Inflammatory macrophage treated with lipopolysaccharide for 1 hour (primary cell): ENCODE measurements at places on chromosomes 6 and 20.
A peak's percentile ranks its signal among the peaks of the same experiment; 100 is the strongest.

GRCh38 chr6:16669227-16669626 lies 92.0 kb downstream of the ATXN1 start:
- peak; percentile 47 for DNase-seq

DNA sequence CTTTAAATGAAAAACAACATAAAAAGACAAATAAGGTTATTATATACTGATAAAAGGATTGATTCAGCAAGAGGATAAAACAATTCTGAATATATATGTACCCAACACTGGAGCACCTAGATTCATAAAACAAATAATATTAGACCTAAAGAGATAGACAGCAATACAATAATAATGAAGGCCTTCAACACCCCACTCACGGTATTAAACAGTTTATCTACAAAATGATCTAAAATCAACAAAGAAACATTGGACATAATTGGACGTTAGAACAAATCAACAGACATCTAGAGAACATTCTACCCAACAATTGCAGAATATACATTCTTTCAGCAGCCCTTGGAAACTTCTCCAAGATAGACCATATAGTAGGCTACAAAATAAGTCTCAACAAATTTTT lies 24.1 kb downstream of the TREM1 start:
- no peak for DNase-seq

- DNase-seq, result no peak
Observed at GRCh38 chr20:50724112-50724725, 7.2 kb upstream of the PARD6B start.

- DNase-seq, result no peak
Observed at GRCh38 chr6:169975286-169975685, 223.9 kb downstream of the ERMARD start.

DNA sequence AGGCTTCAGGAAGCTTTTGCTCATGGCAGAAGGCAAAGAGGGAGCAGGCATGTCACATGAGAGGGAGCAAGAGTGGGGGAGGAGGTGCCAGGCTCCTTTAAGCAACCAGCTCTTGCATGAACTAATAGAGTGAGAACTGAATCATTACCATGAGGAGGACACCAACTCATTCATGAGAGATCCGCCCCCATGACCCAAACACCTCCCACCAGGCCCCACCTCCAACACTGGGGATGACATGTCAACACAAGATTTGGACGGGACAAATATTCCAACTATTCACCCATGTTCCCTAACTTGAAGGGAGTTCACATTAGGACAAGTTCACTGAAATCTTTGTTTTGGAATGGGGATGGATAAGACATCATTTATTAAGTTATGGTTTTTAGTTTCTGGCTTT lies 155.2 kb upstream of the ESR1 start:
- DNase-seq, result peak; percentile 10

DNA sequence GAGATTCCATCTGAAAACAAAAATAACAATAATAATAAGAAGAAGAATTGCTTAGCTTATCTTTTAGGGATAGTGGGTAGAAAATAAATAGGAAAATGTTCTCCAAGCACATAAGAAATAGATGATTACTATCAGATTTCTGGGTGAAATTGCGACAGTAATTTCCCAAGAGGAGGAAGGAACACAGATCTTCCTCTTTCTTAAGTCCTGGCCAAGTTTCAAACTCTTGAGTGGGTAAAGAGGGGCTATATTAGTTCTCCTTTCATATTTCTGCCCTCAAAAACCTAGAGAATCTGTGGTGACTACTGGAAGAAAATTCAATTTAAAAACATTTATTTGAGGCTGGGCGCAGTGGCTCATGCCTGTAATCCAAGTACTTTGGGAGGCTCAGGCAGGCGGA lies 63.7 kb downstream of the PHACTR2 start:
- DNase-seq, result peak; percentile 84

GRCh38 chr6:18388942-18389341 lies 1.8 kb downstream of the RNF144B start:
- DNase-seq, result peak; percentile 43

GRCh38 chr6:30810813-30811339 lies 66.5 kb upstream of the IER3 start:
- no peak for DNase-seq

DNA sequence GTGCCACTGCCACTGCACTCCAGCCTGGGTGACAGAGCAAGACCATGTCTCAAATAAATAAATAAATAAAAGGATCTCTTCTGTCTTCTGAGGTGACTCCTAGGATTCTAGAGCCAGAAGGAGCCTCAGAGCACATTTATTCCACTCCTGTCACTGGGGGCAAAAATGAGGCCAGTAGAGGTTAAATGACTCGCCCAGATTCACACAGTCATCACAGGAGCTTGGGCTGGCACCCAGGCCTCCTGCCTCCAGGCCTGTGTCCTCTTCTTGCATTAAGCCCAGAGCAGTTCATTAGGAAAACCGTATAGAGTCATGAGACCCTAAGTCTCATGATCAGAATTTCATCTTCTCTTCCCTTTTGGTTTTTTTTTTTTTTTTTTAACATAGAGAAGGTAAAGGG lies 243.3 kb downstream of the NRN1 start:
- DNase-seq, result no peak

DNA sequence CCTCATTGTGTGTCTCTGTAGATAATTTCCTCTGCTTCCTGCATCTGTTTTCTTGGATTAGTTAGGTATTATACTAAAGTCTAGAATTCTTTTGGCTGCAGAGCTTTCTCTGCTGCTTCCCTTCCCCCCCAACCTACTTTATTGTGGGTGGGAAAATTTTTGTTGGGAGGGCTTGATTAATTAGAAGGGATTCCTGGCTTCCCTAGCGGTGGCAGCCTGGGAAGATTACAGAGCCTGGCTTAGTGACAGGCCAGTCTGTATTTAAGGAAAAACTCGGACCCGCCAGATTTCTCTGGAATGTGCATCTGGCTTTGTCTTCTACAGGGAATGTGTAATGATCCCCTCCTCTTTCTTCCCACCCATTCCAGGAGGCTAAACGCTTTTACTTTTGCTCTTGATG lies 31.2 kb downstream of the SLX4IP start:
- no peak for DNase-seq

GRCh38 chr6:36501686-36502085 lies 45.6 kb downstream of the STK38 start:
- DNase-seq, result no peak

DNA sequence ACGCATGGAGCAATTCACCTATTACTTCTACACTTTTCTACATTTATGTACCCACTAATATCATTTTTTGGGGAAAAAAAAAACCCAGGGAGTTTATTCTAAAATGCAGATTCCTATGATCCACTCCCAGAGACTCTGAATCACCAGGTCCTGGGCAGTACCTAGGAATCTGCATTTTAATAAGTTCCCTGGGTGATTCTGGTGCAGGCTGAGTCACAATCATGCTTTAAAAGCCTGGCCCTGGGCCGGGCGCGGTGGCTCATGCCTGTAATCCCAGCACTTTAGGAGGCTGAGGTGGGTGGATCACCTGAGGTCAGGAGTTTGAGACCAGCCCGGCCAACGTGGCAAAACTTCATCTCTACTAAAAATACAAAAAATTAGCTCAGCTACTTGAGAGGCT lies 43.3 kb upstream of the MLN start:
- no peak for DNase-seq

GRCh38 chr6:113818578-113818977 lies 38.6 kb upstream of the MARCKS start:
- DNase-seq, result peak; percentile 62

DNA sequence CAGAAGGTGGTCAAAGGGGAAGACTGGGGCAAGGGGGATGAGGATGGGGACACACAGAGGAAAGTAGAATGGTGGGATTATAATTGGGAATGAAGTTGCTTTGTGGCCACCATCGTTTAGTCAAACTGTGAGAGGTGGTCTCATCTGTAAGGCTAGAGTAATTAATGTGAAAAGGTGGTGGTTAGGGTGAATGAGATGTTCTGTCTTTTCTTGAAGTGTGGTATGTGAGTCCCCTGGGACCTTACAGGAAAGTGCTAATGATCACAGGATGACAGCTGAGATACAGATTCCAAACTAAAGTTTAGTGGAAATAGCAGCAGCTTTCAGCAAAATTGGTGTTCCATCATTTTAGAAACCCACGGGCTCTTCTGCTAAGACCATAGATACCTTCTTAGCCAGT lies 10.7 kb downstream of the ZFAND3 start:
- DNase-seq, result no peak

DNA sequence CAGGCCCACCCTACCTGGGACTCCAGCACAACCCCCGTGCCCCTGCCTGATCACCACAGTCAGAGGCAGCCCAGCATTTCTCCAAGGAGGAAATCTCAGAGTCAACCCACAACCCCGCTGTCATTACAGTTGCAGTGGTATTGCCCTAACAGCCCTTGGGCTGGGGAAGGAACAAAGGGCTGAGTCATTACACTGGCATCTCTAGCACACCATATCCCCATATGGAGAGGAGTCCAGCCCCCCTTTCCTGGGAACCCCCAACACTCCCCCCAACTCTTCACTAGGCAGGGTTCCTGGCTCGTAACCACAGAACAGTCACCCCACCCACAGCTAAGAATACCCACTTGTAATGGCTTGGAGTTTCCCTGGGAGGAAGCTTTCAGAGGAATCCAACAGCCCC lies 149.4 kb upstream of the OGFRL1 start:
- peak; percentile 80 for DNase-seq

DNA sequence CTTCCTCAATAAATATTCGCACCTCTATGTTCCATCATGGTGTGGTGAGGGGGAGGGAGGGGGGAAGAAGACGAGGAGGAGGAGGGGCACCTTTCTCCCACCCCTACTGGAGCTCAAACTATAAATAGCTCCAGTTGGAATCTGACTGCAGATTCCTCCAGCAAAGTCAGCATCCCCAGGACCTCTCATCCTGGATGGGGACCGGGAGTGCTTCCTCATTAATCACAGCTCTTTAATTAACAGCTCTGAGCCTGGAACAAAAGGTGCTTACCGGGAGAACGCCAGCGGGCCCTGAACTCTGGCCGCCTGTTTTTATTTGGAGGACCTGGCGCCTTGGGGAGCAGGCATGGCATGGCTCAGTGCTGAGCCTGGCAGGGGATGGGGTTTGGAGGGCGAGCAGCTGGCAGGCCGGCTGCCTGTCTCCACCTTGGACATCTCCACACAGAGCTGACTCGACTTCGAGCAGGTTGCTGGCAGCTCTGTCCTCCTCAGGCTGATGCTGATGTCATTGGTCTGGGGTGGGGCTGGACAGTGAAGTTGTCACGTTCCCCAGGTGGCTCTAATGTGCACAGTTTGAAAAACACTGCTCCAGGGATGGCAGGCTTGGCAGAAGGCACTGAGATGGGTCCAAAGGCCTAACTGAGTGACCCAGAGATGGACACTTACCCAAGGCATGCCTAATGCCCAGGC lies 180.4 kb downstream of the DHX35 start:
- no peak for DNase-seq

GRCh38 chr6:97021194-97021593 lies 96.7 kb downstream of the KLHL32 start:
- no peak for DNase-seq

GRCh38 chr6:56727097-56727850 lies 84.6 kb upstream of the DST start:
- no peak for DNase-seq

DNA sequence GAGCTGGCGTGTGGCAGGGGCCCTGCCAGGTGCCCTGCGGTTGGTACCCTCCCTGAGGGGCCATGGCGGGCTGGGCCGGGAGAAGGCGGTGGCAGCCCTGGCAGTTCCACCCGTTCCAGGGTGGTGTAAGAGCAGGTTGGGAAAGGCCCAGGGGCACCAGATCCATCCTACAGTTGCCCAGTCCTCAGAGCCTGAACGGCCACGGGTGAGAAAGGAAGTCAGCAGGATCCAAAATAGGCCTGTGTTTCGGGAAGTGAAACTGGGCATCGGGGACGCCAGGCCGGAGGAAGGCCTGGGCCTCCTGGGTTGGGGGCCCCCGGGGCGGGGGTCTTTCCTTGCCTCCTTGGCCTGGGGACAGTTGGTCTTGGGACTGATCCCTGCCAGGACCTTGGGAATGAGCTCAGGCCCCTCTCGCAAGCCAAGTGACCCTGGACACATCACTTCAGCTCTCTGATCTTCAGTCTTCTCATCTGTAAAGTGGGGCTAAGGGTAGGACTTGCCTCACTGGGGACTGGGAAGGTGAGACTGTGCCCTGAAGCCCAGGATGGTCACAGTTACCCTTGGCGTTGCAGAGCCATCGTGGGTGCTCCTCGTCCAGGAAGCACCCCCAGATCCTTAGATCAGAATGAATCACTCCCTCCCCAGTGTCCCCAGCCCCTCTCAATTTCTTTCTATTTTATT lies 18.1 kb upstream of the NOL4L start:
- peak; percentile 90 for DNase-seq

DNA sequence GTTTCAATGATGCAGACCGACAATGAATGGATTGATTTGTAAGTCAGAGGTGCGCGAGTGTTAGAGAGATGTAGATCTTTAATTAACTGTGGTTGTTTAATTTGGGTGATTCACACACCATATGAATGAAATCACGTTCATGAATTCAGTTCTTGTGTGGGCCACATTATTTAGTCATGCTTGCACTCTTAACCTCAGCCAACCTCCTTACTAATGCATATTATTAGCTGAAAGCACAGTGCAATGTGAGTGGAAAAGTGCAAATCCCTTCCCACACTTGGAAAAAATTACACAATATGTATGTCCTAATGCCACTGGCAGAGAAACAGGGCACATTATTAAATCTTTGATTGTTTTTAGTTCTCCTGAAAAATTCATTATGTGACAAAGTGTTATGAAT lies 512.5 kb downstream of the BCKDHB start:
- no peak for DNase-seq

- DNase-seq, result no peak
Observed at GRCh38 chr20:42260184-42260583, 642.0 kb upstream of the CHD6 start.

DNA sequence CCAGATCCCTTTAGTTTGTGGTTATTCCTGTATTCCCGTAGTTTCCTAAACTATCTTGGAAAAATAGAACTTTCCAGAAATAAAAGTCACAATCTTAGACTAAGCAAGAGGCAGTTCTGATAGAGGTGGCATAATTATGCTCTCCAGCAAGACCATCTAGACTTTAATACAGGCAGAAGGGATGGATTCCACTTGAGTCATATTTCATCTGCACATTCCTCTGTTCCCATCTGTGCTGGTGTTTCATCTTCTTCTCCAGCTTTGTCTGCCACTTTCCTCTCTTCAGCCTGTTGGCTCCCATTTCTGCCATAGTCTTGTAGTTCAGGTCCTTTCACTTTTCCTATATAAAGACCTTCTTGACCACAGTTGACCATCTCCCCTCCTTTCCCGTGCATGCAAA lies 102.9 kb downstream of the SOBP start:
- DNase-seq, result no peak

DNA sequence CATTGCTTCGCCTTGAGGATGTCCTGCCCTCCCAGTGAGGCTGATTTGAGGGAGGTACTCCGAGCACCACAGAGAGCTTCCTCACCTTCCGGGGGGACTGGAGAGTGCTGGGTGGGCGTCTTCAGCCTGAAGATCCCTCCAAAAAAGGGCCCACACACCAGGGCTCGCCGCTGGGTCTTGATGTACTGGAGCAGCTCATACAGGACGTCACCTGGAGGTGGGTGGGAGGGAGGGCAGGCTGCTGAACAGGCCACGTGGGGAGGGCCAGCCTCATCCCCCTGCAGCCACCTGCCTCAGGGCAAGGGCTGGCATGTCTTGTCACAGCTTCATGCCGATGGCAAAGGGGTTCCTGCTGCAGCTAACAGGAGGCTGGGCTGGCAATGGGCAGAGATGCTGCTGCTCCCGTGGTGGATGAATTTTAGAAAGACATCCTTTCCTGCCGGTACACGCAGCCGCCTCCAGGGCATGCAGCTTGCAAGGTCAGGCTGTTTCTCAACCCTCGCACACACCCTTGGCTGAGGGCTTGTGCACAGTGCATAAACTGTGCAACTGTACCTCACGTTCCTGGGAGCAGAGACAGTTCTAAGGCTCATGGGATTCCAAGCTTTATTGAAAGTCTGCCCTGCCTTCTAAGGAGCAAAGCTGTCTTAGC lies 14.0 kb downstream of the ETV7 start:
- DNase-seq, result no peak

GRCh38 chr20:62733891-62734290 lies 25.3 kb downstream of the NTSR1 start:
- no peak for DNase-seq
